Fibroblast of skin of left quadriceps (primary cell): ENCODE measurements at places on chromosomes 13 and 19.

DNA sequence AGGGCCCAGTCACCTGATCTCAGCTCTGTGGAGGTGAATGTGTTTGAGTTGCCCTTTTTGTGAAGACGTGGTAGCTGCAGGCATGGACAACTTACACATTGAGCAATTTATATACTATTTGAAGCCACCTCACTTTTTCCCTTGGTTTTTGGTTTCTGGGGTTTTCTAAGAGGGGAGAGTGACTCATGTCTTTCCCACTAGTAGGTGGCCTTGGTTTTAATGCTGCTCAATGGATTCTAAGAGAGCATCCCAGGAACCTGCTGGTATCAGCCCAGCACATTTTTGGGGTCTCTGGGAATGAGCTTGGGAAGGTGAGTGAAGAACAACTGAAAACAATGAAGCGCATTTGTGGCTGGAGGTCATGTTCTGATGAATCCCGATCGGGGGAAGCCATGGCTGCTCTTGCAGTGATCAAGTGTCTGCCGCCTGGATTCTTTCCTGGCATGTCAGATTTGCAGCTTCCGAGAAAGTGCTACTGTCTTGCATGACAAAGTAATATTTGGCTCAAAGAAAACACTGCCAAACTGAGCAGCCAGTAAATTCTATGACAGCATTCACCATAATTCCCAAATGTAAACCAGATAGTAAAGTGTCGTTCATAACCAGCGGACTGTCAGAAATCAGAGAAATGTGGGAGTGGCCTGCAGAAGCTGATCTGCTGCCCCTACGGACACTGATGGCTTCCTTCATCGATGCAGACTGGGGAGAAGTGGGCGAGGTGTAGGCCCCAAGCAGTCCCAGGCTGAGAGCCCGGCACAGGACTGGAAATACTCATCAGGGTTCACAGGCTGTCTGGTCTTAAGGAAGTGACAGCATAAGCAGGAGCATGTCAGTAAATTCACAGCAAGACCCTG lies 98.7 kb downstream of the COL4A2 start:
- DNase-seq, result peak; percentile 73

DNA sequence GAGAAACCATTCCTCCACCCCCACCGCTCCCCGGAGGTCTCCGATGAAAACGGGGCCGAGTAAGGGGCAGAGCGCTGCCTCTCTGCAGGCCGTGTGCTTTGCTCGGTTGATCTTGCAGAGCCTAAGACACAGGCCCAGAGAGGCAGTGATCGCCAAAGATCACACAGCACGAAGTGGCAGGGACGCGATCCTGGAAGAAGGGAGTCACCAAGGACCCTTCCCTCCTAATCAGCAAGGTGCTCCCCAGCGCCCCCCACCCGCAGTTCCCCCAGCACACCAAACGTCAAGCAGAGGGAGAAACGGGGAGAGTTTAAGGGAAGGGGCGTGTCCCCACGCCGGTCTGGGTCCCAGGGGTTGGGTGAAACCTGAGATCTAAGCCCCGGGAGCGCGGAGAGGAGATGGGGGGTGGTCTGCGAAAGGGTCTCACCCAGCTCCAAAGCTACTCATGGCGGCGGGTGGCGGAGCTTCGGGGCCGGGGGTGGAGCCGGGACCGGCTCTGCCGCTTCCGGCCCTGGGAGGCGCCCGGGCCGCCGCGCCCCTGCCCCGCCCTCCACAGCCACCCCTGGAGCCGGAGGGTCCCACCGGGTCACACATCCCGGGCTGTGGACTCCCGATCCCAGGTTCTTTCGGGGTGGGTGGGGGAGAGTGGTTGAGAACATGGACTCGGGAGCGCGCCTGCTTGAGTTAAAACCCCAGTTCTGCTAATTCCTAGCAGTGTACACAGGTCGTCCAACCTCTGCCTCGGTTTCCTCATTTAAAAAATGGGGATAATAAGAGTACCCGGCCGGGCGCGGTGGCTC lies at the start of gene EML2:
EML2 (minus strand) TSS at position 468 of the 800 bp plus-strand sequence; CDS start at position 447, 21 bp downstream.
- DNase-seq, result no peak

DNA sequence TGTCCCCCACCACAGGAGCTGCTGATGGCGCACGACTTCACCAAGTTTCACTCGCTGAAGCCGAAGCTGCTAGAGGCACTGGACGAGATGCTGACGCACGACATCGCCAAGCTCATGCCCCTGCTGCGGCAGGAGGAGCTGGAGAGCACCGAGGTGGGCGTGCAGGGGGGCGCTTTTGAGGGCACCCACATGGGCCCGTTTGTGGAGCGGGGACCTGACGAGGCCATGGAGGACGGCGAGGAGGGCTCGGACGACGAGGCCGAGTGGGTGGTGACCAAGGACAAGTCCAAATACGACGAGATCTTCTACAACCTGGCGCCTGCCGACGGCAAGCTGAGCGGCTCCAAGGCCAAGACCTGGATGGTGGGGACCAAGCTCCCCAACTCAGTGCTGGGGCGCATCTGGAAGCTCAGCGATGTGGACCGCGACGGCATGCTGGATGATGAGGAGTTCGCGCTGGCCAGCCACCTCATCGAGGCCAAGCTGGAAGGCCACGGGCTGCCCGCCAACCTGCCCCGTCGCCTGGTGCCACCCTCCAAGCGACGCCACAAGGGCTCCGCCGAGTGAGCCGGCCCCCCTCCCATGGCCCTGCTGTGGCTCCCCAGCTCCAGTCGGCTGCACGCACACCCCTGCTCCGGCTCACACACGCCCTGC lies 4.4 kb upstream of the NOP53 start:
- DNase-seq, result no peak

DNA sequence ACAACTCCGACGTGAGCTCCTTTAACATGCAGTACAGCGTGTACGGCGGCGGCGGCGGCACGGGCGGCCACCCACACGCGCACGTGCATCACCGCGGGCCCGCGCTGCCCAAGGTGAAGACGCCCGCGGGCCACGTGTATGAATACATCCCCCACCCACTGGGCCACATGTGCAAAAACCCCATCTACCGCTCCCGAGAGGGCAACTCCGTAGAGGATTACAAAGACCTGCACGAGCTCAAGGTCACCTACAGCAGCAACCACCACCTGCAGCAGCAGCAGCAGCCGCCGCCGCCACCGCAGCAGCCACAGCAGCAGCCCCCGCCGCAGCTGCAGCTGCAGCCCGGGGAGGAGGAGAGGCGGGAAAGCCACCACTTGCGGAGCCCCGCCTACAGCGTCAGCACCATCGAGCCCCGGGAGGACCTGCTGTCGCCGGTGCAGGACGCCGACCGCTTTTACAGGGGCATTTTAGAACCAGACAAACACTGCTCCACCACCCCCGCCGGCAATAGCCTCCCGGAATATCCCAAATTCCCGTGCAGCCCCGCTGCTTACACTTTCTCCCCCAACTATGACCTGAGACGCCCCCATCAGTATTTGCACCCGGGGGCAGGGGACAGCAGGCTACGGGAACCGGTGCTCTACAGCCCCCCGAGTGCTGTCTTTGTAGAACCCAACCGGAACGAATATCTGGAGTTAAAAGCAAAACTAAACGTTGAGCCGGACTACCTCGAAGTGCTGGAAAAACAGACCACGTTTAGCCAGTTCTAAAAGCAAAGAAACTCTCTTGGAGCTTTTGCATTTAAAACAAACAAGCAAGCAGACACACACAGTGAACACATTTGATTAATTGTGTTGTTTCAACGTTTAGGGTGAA lies 6.6 kb downstream of the SLITRK5 start:
- DNase-seq, result no peak

DNA sequence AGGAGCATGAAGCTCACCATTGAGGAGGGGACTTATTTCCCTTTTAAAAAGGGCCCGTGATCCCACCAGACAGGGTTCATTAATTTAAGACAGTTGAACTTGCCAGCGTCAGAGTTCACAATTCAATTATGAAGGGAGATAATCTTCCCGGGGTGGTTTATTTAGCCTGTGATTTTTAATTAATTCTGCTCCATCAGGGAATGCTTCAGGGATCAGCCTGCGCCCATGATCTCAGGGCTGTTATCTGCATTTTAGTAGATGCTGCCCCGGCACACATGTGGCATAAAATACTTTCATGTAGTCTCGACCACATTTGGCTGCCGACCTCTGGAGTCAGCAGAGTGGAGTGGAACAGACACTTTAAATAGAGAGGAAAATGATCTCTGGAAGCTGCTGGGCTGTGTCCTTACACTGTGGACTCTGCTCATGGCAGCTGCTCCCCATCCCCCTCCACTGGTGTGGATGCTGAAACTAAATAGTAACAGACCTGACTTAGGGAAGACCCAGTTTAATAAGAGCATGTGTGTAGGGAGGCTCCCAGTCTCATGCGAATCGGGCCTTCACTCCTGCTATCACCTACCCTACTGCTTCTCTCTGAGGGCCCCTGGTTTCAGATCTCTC lies 256.9 kb downstream of the TEX29 start:
- no peak for DNase-seq

- no peak for DNase-seq
These were observed 9.8 kb upstream of the SIGLEC8 start for GRCh38 chr19:51467864-51468544.

- peak; percentile 24 for DNase-seq
These were observed 194.7 kb downstream of the LMO7 start for GRCh38 chr13:75830842-75831241.
